ENCODE measurements at places on chromosomes 3 and 15.

DNA sequence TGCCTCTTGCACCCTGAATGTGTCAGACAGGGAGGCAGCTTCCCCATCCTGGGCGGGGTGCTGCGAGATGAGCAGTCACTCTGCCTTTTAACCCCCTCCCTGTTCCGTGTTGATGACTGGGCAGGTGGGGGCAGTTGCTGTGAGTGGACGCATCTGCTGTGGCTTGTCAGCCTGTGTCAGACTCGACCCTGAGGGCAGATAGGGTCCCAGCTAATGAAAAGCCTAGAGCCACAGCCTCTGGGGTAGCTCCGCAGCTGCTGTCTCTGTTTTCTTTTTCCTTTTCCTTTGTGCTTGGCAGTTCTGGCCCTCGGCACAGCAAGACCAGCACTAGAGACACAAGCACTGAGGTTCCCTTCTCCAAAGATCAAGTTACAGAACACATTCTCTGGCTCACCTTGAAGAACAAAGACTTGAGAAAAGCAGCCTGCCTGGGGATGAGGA lies 43.0 kb upstream of the GLCE start:
- DNase-seq: no peak

DNA sequence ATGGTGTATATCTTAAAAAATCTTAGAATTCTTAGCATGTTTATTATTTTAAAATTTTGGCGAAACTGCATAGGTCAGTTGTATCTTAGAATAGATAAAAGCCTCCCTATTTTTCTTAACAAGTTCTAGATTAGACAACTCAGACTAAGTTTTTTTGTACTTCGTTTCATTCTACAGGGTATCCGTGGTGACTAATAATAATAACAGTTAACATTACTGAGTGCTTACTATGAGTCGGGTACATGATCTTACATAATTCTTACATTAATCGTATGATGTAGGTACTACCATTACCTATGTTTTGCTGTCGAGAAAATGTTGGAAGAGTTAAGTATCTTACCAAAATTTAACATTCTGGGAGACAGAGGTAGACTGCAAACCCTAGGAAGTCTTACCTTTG lies 60.7 kb downstream of the UBE2E2 start:
- no peak for DNase-seq

GRCh38 chr3:184562878-184563560 lies 1.4 kb downstream of the EPHB3 start:
- DNase-seq: no peak

GRCh38 chr15:48170981-48171380 lies 7.1 kb downstream of the MYEF2 start:
- DNase-seq: no peak
